ENCODE measurements at places on chromosomes 6 and 20.

- DNase-seq = no peak
Measured at GRCh38 chr6:166259296-166259977, 48.8 kb downstream of the PRR18 start.

DNA sequence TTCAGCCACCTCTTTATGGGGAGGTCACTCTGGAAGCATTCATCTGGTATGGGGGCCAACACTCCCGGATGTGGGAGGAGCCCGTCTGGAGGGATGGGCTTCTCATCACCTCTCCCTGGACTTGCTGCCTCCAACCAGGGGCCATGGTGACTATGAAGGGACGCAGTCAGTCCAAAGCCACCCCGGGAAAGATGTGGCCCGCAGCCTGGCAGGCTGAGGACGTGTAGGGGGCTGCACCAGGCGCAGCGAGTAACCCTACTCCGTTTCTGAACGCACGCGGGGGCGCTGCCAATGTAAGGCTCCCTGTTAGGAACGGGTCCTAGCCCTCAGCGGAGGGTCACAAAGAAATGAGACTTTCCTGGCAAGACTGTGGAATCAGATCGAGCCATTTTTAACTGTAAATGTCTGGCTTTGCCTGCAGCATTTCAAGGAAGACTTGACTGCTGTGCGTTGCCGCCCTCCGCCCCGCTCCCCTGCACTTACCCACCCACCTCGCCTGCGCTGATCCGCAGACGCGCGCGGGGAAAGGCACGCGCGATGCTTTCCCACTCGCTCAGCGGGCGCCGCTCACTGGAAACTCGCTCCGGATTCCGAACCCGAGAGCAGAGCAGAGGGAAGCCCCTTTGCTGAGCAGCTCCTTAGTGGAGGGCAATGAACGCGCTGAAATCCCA is 55.1 kb downstream of the IL20RA start:
- DNase-seq = no peak

DNA sequence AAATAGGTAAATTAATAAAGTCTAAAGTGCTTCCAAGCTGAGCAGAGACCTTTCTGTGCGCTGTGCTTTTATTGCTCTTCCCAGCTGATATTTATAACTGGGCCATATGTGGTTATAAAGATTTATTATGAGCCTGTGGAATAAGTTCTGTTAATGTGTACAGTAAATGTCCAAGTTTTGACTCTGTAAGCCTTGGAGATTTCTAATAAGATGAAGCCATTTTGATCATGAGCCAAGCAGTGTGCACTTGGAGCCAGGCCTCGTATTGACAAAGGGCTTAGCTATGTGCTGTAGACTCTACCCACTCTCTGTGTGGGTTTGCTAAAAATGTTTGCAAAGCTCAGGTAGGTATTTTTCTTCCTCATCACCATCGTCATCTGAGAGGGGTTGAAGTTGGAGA is 361.1 kb downstream of the FOXA2 start:
- DNase-seq = no peak

- peak; percentile 29 for DNase-seq
Measured at GRCh38 chr6:97294451-97294850, 11.4 kb upstream of the MMS22L start.

GRCh38 chr6:37618916-37619590 is 78.6 kb downstream of the MDGA1 start:
- DNase-seq = no peak

GRCh38 chr6:104182811-104183210 is 676.9 kb downstream of the HACE1 start:
- peak; percentile 55 for DNase-seq
